GM04504 (cell line): ENCODE measurements at places on chromosomes 7 and 10.

DNA sequence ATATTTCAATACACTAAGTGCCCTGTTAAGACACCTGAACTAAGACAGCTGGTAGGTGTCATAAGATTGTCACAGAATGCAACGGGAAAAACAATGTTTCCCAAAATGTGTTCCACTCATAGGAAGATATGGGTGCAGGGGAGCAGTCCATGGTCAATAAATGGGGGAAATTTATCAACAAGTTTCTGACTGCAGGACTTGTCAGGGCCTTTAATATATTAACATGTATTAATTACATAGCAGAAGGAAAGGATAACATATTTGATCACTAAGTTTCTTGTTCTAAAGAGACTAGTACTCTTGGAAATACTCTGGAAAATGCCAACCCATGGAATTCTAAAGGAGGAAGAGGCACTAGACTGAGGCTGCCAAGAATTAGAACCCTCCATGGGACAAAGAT is 6.7 kb downstream of the RBP3 start:
- DNase-seq: no peak

DNA sequence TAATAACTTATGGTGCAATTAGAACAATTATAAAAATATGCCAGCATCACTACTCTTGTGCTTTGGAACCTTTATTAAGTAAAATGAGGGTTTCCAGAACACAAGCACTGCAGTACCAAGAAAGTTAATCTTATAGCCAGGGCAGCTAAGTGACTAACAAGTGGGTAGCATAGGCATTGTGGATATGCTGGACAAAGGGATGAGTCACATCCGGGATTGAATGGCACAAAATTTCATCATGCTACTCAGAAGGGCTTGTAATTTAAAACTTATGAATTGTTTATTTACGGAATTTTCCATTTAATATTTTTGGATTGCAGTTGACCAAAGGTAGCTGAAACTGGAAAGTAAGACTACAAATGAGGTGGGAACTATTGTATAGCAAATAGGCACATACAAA is 250.6 kb downstream of the C7orf25 start:
- DNase-seq: no peak

GRCh38 chr10:17431871-17432311 is 22.5 kb downstream of the ST8SIA6 start:
- no peak for DNase-seq

DNA sequence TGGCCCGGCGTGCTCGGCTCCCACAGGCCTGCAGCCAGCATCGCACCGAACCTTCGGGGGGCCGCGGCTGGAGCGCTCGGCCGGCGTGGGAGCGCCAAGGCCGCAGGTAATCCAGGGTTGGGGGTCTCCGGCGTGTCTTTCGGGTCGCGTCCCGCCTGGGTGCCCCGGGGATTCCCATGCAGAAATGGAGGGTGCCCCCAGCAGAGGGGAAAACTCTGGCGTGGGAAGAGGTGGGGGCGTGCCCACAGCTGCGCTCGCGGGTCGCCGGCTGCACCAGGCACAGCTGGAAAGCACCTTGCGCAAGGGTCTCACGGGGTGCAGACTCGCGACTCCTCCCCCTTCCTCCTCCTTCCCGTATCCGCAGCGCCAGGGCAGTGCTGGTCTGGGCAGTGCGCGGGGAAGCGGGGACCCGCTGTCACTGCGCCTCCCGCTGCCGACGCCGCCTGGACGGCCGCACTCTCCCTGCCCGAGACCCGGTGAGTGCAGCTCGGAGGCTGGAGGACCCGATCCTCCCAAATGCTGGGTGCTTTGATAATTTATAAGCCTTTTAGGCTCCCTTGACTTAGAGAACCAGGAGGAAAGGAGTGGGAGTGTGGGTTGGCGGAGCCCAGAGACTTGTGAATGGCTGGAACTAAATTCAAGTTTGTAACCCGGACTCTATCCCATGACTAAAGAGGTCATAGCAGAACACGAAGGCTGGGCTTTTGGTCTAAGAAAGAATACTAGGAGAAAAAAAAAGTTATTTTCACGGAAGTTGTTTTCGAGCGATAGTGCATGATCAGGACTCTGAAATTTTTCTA is 489 bp downstream of the MAP3K8 start:
- no peak for DNase-seq

- no peak for DNase-seq
These were observed 2.4 kb downstream of the ABCC2 start for GRCh38 chr10:99784727-99785441.

DNA sequence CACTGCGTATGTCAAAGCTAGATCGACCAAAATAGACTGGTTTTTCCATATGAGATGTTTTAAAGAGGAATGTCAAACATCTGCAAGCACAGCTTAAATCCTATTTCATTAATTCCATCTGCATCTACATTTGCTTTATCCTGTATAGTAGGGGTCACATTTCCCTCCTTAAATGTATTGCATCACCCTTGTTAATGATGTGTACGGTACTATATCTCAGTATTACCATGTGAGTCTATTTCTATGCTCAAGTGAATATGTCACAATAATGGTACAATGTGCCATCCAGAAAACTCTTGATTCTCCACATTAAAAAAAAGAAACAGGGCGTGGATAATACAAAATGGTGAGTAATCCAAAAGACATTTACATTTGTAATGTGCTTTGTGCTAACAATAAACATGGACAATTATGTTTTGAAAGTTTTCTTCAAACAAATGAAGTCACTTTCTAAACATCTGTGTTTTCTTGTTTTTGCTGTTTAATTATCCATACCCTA is 56.6 kb downstream of the TWIST1 start:
- peak; percentile 42 for DNase-seq
